ENCODE measurements at places on chromosomes 11 and 22.

- DNase-seq = no peak
Measured at GRCh38 chr11:123169821-123170220, 25.2 kb downstream of the CLMP start.

GRCh38 chr11:75938543-75938942 is 123.5 kb downstream of the UVRAG start:
- DNase-seq = no peak

- DNase-seq = no peak
Measured at GRCh38 chr11:78446210-78446609, 28.6 kb upstream of the GAB2 start.

DNA sequence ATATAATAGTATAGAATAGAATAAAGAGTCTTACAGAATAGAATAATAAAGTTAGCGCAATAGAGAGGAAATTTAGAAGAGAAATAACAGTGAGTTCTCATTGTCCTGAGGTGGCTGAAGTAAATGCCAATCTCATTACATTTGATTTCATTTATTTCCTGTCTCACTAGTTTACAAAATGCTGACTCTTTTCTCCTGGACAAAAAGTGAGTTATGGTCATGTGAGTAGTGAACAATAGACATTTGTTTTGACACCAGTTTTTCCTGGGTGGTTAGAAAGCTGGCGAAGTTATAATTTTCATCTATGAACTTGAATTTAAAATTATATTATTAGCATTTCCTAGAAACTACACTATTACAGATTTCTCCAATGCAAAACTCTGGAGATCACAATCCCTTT is 143.7 kb downstream of the TYR start:
- DNase-seq = no peak

DNA sequence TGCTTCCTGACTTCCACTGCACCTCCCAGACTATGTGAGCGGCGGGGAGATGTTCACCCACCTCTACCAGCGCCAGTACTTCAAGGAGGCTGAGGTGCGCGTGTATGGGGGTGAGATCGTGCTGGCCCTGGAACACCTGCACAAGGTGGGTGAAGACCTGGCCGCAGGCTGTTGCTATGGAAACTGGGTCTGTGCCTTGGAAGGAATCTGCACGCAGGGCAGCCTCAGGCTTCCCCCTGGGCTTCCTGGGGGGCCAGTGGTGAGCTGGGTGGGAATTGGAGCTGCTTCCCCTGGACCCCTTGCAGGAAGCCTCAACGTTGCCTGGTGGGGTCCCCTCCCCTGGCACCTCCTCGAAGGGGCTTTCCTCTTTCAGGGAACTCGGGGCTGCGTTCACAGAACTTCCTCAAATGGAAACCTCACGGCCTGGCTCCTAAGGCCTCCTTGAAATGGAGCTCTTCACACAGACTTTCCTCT is 1.5 kb downstream of the RPS6KA4 start:
- DNase-seq = no peak

- no peak for DNase-seq
Measured at GRCh38 chr22:32409977-32410376, 2.1 kb downstream of the RTCB start.

GRCh38 chr22:35749808-35750207 is 32.1 kb downstream of the APOL5 start:
- no peak for DNase-seq

DNA sequence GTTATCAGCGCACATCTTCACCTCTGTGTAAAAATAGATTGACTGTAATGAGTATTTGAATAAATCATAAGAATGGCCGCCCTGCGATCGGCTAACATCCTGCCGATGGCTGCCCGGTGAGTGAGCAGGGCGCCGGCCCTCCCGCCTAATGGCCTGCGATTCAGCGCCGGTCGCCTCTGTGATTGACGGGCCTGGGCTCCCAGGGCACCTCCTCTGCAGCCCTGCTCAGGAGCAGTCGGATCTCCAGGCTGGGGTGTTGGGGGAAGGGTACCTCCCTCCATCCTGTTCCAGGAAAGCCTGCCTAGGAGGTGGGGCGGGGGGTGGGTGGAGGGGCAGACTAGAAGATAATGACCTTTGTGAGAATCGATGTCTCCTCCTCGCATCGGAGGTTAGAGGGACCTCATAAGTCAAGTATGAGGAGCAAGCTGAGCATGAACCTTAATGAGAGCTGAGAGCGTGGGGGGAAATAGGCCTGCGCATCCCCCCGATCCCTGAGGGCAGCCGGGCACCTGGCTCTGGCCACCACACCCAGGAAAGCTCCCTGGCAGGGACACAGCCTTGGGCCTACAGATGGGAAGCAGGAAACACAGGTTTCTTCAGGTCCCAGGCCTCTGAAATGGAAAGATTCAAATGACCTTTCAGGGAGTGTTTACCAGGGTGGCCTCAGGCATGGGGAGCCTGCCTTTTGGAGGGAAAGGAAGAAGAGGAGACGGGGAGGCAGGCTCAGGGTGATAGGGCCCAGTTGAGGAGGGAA is 71.7 kb downstream of the PKNOX2 start:
- DNase-seq = no peak

- no peak for DNase-seq
Measured at GRCh38 chr11:87778357-87778756, 396.9 kb downstream of the RAB38 start.

- no peak for DNase-seq
Measured at GRCh38 chr11:78840200-78840599, 265.5 kb upstream of the NARS2 start.

- no peak for DNase-seq
Measured at GRCh38 chr11:69010361-69010891, 2.6 kb downstream of the MRGPRF start.

GRCh38 chr11:62689421-62690183 is at the start of gene LRRN4CL:
LRRN4CL (minus strand) TSS chr11:62689530; CDS start chr11:62688508, 1,022 bp downstream.
- DNase-seq = no peak

DNA sequence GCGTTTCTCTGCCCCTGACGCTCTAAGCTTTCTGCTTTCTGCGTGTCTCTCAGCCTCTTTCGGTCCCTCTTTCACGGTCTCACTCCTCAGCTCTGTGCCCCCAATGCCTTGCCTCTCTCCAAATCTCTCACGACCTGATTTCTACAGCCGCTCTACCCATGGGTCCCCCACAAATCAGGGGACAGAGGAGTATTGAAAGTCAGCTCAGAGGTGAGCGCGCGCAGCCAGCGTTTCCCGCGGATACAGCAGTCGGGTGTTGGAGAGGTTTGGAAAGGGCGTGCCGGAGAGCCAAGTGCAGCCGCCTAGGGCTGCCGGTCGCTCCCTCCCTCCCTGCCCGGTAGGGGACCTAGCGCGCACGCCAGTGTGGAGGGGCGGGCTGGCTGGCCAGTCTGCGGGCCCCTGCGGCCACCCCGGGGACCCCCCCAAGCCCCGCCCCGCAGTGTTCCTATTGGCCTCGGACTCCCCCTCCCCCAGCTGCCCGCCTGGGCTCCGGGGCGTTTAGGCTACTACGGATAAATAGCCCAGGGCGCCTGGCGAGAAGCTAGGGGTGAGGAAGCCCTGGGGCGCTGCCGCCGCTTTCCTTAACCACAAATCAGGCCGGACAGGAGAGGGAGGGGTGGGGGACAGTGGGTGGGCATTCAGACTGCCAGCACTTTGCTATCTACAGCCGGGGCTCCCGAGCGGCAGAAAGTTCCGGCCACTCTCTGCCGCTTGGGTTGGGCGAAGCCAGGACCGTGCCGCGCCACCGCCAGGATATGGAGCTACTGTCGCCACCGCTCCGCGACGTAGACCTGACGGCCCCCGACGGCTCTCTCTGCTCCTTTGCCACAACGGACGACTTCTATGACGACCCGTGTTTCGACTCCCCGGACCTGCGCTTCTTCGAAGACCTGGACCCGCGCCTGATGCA is at the start of gene MYOD1:
Gene MYOD1 (plus strand): TSS at position 544 of the 910 bp plus-strand sequence. CDS start 212 bp downstream, at position 756.
- DNase-seq = no peak

DNA sequence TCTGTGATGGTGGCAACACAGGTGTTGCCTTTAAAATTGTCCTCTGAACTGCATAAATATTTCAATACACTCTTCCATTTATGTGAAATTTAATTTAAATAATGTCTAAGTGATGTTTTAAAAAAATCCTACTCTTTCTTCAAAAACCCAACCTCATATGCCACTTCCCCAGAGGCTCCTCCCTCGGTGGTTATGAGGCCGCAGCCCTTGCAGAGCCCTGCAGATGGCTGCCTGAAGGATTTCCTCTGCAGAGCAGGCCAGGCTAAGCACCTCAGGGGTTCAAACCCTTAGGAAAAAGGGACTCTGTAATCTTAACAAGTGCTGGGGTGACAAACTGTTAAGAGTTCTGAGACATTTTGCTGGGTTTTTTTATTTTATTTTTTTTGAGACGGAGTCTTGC is 25.2 kb downstream of the MORC2 start:
- no peak for DNase-seq

DNA sequence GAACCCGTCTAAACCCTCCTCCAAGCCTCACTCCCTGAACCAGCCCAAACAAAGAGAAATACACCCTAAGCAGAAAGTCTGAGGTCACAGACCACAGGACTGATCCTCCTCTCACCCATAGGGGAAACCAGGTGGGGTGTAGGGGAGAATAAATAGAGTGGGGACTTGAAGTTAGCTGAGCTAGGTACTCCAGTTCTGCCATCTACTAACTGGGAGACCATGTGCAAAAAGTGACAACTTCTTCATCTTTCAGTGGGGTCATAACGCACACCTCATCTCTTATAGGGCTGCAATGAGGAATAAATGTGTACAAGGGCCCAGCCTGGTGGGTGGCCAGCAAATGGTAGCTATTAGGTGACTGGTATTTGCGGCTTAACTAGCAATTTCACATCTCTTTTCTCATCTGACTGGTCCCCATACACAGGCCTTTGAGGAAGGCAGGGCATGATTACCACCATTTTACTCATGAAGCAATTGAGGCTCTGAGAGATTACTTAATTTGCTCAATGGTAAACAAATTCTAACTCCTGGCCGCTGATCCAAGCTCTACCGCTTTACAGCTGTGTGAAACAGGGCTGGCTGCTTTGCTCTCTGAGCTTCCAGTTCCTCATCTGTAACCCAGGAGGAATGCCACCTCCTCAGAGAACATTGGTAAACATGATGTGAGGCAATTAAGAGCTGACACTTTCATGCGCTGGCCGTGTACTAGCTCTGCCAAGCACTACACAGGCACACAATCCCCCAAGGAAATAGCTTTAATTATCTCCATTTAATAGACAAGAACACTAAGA is 16.6 kb downstream of the TBC1D10A start:
- DNase-seq = no peak

DNA sequence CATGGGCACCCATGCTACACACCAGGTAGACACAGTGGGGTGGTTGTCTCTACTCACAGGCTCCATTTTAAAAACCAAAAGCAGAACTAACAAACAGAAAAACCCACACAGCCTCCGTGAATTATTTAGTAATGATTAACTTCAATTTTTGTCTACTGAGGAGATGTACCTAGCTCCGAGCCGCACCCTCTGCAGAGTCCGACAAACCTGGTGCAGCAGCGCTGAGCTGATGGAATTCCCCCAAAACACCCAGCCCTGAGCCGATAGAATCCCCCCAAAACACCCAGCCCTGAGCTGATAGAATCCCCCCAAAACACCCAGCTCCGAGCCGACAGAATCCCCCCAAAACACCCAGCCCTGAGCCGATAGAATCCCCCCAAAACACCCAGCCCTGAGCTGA is 927.0 kb downstream of the BRD1 start:
- DNase-seq = no peak

DNA sequence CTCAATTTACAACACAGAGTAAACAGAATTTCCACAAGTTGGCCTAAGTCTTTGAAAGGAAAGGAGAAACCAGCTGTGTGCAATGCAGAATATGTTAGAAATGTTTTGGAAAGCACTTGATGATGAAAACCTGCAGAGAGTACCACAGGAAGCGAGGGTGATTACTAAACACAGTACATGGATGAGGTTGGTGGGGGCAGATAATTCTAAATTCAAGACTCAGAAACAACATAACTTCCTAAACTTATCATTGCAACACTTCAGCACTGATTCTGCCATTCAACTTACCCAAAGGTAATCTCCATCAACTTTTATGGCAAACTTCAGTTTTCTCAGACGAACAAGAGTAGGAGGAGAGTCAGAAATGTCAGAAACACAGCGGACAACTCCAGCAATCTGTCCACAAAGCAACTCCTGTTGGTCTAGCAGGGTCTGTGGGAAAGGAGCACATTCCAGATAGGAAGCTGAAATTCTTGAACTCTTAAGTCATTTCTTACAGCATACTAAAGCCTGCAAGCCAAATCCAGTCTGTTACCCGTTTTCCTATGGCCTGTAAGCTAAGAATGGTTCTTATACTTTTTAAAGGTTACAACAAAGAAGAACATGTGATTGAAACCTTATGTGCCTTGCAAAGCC is 6.8 kb downstream of the HPS4 start:
- no peak for DNase-seq

DNA sequence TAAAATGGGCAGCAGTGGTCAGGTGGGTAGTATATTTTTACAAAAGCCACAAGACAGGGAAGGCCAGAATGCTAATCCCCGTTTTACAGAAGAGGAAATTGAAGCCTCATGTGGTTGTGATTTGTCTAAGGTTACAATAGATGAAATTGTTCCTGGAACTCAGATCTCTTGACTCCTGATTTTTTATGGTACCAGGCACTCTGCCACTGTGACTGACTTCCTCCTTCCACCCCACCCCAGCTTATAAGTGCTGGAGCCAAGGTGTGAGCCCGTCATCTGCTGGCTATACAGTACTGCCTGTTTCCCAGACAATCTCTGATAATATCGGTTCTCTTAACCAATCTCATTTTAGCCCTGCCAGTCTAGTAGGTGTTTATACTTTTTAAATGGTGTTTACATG is 1.9 kb downstream of the SLC5A1 start:
- DNase-seq = no peak

DNA sequence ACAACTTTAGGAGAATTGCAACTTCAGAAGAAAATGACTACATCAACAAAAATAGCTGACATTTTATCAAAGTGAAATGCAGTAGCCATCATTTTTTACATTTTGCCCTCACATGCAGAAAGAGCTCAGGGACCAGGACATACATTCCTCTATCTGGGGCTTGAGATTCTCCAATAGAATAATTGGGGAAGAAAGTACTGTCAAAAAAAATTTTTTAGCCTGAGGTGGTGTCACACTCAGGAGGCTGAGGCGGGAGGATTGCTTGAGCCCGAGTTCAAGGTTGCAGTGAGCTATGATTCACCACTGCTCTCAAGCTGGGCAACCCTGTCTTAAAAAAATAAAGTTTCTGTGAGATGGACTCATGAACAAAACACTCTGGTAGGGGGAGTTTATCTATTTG is 32.2 kb upstream of the DEPDC7 start:
- DNase-seq = no peak

- no peak for DNase-seq
Measured at GRCh38 chr11:20451568-20451967, 64.1 kb downstream of the PRMT3 start.

DNA sequence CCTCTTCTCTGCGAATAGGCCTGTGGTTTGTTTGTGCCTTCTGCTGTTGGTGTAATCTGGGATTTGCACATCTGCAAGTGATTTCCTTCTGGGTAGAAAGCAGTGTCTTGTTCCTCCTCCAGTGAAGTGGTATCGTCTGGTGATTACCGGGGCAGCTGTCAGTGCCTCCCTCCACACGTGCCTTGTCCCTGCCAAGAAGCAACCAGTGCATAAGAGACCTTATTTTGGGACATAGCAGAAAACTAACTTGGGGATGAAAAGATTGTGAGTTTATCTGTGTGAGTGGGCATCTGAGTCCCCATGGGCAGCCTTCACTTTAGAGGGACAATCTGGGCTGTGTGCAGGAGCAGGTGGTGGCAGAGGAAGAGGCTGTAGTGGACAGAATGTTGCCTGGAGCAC is 71.5 kb upstream of the SORL1-AS1 start:
- DNase-seq = no peak
